AG08396 (cell line): ENCODE measurements at places on chromosomes 1 and 21.
A peak's percentile ranks its signal among the peaks of the same experiment; 100 is the strongest.

DNA sequence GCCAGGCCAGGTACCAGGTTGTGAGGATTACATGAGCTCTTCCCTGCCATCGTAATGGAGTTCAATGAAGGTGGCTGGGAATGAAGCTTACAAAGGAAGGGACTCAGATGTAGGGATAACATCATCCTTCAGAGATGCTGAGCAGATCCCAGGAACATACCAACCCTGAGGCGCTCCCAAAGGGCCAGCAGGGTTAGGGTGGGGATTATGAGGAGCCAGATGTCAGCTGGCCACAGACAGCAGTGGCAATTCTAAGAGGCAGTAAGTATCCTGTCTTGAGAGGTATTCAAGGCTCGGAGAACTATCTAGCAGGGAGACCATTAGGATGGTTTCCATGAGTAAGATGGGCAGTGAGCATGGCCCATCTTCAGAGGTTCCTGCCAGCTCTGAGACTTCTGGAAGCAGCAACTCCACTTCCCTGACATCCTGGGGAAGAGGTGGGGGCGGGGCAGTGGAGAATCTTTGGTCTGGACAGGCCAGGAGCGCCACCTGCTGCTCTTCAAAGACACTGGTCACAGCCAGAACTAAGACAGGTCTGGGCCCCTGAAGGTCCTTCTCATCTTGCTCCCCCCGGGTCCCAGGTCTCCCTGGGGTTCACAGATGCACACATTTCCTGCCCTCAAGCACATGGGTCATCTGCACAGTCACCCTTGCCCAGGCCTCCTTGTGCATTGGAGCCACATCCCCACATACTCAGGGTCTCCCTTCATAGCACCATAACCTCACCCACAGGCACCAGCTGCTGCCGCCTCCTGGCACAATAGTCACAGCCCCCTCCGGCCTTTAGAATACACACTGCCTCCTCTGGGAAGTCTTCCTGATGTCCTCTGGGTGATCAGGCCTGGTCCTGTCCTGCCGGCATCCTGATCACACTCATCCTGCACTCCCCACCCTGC lies 2.7 kb upstream of the SDC3 start:
- DNase-seq: peak; percentile 89

DNA sequence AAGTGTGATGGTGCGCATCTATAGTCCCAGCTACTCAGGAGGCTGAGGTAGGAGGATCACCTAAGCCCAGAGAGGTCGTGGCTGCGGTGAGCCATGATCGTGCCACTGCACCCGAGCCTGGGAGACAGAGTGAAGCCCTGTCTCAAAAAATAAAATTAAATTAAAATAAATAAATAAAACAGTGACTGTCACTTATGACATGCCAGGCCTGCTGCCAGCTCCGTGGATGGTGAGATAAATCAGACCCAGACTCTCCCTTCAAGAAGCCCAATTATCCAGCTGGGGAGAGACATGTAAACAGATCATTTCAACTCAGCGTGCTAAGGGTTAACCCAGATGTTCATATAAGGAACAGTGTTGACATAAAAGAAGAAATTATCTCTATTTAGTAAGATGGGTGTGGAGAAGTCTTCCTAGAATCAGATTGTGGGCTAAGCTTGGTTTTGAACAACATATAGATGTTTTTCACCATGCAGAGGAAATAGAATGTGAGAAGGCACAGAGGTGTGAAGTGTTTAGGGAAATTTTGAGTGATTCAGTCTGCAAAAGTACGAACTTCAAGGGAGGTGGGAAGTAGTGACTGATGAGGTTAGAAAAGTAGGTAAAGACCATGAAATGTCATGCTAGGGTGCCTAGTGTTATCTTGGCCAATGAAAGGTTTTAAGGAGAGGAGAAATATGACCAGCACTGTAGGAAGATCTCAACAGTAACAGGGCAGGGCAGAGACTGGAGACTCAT lies 18.3 kb downstream of the YARS1 start:
- DNase-seq: no peak

- no peak for DNase-seq
These were observed 163.7 kb downstream of the HS2ST1 start for GRCh38 chr1:87077959-87078639.

- peak; percentile 13 for DNase-seq
These were observed 511 bp downstream of the NDC1 start for GRCh38 chr1:53837646-53837923.

DNA sequence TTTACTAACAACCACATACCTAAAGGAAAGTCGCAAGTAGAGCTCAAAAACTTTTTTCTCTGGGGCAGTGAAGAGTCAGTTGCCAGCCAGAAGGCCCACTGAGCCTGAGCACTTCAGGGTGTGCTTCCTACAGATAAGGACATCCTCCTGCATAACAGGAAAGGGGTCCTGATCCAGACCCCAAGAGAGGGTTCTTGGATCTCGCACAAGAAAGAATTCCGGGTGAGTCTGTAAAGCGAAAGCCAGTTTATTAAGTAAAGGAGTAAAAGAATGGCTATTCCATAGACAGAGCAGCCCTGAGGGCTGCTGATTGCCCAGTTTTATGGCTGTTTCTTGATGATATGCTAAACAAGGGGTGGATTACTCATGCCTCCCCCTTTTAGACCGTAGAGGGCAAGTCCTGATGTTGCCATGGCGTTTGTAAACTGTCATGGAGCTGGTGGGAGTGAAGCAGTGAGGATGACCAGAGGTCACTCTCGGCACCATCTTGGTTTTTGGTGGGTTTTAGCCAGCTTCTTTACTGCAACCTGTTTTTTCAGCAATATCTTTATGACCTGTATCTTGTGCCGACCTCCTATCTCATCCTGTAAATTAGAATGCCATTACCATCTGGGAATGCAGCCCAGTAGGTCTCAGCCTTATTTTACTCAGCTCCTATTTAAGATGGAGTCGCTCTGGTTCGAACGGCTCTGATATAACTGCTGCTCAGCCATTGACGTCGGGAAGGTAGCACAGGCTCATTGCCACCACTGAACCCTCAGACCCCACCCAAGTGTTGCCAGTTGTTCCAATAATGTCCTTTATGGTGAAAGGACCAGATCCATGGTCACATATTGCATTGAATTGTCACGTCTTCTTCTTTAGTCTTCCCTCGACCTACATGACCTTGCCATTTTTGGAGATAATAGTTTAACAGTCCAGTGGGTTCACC lies 96.6 kb upstream of the ERRFI1 start:
- no peak for DNase-seq

- DNase-seq: no peak
These were observed 101.4 kb upstream of the PDE4B start for GRCh38 chr1:65691152-65691900.
